ENCODE measurements at places on chromosomes 11 and 22. TPM values are rescaled to one million over a fixed set of nuclear protein-coding genes. Genes with fewer than 3 reads are reported as not detected.
A peak's percentile ranks its signal among the peaks of the same experiment; 100 is the strongest.

Gene ZNRF3
- total RNA-seq: 12.2 TPM

Gene PRPF19
- total RNA-seq: 59.3 TPM

Gene TYMP
- 22.6 TPM for total RNA-seq

Gene HSPA8
- 565 TPM for total RNA-seq

Gene TREH
- 2.8 TPM for total RNA-seq

Gene EHF
- 316 TPM for total RNA-seq

Gene CCDC134
- 18.8 TPM for total RNA-seq

Gene KDM4E
- not detected for total RNA-seq

Gene CSRP3
- total RNA-seq: not detected

DNA sequence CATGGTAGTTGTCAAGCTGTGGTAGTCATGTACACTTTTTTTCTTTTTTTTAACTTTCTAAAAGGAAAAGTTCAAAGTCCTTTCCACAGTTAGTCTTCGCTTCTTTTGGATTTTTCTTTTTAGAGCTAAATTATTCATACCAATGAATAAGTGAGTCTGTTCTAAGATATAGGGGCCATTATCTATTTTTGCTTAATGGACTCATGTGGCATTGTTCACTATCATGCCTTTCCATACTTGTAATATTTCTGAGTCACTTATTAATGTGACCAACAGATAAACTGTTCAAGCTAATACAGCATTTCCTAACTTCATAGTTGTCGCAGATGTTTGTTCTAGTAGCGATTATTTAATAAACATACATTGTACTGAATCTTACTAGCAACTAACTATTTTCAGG lies 8.0 kb upstream of the B3GNT6 start:
- no peak for DNase-seq

DNA sequence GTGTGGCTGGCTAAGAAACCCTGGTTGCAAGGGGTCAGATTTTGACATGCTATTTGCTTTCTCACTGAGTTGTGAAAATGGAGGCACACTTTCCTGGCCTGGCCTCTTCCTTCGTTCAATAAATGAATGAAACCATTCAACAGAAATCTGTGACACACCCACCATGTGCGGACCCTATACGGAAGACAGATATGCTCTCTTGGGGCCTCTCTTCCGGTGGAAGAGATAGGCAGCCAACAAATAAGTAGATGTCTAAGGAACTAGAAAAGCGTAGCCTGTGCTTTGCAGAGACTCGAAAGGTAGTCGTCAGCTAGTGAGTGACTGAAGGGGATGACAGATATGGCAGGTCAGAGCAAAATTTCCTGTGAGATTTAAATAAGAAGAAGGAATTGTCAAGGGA lies 5.3 kb downstream of the KCNQ1OT1 start:
- DNase-seq: no peak

GRCh38 chr11:12695221-12695794 lies 21.1 kb downstream of the TEAD1 start:
- DNase-seq: no peak

GRCh38 chr11:126312961-126313360 lies 9.1 kb downstream of the DCPS start:
- peak; percentile 52 for DNase-seq

DNA sequence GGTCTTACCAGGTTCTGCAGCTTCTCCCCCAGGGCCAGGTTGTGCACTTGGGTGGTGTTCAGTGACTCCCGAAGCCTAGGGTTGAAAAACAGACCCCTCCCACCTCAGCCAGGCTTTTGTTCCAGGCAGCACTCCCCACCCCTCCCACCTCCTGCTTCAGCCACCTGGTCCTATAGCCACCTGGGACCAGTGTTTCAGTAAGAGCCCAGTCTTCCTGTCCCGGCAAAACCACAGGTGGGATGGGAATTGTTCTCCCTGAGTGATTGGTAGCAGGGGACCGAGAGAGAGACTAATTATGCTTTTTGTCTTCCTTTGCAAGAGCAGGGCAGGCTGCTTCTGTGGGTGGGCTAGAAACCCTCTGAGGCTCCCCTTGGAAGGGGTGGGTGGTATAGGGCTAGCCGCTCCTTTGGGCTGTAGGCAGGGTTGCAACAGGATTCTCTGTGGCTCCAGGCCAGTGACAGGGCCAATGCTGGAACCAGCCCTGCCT lies 8.5 kb upstream of the NAALADL1 start:
- no peak for DNase-seq

- no peak for DNase-seq
Measured at GRCh38 chr11:27281276-27281675, 81.7 kb downstream of the CCDC34 start.

GRCh38 chr11:6413791-6414201 lies 5.1 kb downstream of the APBB1 start:
- no peak for DNase-seq

DNA sequence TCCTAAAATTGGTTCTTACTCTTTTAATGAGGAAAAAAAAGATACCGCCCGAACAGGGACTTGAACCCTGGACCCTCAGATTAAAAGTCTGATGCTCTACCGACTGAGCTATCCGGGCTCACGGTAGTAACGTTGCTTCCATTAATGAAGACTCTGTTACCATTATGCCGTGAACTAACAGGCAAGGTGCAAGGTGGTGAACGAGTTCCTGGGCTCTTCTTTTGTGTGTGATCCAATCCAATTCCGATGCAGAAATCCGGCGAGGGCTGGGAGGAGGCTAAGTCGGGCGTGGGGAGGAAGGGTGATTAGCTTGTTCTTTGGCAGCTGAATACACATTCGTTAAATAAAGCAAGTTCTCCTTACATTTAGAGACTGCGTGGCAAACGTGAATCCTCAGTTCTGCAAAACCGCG lies 49.0 kb downstream of the OR4D9 start:
- peak; percentile 87 for DNase-seq

GRCh38 chr11:22371160-22371559 lies 33.0 kb downstream of the SLC17A6 start:
- DNase-seq: no peak

- no peak for DNase-seq
Measured at GRCh38 chr11:12882670-12883069, 126.4 kb upstream of the RASSF10 start.

DNA sequence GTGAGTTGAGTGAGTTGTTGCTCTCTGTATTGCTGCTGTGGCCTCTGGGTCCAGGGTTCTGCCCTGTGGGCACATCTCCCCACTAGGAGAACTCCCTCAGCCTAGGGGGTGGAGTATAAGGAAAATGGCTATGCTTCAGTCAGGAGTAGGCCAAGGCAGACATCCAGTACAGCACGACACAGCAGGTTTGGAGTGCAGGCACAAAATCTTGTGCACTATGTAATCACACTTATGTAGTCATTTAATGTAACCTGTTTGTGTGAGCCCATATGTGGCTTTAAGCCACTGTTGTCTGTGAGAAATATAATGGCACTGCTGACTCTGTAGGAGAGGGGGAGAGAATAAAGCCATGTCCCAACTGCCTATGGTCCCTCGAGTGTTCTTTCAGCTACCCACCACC lies 90.1 kb downstream of the CCDC83 start:
- no peak for DNase-seq

GRCh38 chr22:21650823-21651520 lies 8.9 kb downstream of the SDF2L1 start:
- DNase-seq: no peak

DNA sequence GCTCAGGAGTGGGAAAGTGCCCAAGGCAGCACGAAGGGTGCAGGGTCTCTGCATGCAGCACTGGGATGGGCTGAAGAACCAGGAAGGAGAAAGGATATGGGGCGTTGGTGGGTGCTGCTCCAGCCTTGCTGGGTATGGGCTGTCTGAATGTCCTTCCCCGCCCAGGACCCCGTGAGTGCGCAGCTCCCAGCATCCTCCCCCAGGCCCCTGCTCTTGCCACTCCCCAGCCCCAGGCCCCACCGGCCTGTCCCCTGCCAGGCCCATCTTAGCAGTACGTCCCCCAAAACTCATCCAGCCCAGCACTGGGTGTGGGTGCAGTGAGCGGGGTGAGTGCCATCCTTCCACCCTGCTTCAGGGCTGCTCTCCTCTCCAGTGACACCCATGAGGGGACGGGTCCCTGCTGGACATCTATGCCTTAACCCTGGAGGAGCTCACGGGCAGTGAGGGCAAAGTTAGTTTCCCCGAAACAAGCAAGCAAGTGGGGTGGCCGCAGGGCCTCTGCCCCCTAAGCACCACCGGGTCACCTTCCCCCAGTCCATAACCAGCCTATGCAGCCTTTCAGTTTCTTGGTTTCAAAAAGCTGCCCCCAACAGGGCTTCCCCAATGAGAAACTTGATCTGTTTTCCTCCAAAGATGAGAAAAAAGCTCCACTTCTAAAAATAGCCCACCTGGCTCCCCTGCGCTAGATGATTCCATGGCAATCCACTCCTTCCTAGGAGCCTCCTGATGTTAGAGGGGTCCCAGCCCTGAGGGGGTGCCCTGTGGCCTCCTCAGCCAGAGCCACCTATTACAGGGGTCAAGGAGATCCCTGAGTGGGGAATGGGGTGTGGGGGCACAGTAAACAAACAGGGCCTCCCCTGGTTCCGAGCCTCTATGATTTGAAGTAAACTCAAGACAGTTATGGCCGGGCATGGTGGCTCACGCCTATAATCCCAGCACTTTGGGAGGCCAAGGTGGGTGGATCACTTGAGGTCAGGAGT lies 103.8 kb downstream of the MORC2 start:
- no peak for DNase-seq

GRCh38 chr11:96074551-96075310 lies 150.8 kb upstream of the MTMR2 start:
- DNase-seq: no peak

- no peak for DNase-seq
Measured at GRCh38 chr11:133382131-133382812, 150.0 kb downstream of the OPCML start.

- DNase-seq: no peak
Measured at GRCh38 chr11:44793350-44794090, 66.8 kb downstream of the TSPAN18 start.

- no peak for DNase-seq
Measured at GRCh38 chr11:1048375-1049070, 12.0 kb upstream of the MUC6 start.

DNA sequence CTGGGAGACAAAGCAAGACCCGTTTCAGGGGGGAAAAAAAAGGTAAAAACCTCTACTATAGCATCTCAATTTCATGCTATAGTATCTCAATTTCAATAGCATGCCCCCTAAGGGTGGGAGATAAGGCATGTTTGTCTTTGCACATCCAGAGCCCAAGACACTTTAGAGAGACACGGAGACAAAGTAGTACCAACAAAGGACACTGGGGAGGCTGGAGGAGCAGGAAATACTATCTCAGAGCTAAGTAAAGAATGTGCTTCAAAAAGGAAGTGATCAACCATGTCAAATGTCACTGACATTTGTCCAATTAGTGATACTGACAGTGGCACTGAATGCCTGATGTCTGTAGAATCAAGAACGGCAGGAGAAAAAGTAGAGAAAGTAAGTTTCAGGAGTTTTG lies 68.6 kb downstream of the RRAS2 start:
- DNase-seq: no peak

- no peak for DNase-seq
Measured at GRCh38 chr11:117960406-117960805, 25.8 kb upstream of the IL10RA start.

DNA sequence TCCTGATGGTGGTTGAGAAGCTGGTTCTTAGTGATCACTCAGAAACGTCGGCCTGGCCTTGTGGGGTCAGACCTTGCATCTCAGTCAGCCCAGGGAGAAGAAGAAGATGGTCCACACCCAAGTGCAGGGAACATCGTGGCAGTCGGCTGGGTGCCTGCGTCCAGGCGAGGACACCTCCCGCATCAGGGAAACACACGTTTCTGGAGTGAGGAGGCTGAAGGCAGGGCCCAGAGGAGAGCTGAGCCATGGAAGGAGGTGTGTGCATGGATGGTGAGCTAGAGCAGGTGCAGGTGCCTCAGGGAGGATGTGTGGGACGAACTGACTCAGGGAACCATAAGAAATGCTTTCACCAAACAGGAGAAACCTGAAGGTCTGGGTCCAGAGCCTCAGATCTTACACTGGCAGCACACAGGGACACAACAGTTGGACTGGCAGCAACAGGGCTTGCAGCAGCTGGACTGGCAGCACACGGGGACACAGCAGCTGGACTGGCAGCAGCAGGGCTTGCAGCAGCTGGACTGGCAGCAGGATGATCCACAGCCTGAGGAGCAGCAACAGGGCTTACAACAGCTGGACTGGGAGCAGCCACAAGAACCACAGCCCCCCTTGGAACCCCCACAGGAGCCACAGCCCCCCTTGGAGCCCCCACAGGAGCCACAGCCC lies 632 bp downstream of the KRTAP5-2 start:
- no peak for DNase-seq

DNA sequence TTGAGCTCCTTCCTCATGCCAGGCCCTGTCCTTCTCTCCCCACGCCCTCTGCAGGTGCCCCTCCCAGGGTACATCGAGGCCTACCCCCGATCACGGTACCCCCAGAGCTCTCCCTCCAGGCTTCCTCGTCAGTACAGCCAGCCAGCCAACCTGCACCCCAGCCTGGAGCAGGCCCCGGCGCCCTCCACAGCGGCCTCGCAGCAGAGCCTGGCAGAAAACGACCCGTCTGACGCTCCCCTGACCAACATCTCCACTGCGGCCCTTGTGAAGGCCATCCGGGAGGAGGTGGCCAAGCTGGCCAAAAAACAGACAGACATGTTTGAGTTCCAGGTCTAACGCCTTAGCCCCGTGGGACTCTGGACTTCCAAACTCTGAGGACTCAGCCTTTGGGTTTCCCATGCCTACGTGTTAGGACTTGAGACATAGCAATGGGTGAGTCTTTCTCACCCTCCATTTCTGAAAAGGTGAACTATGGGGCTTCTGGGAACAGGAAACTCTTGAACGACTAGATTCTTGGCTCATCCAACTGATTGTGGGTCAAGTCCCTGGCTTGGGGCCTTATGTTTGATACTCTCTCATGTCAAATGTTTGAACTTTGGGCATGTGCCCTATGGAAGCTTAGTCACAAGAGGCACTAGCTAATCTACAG lies 32.7 kb downstream of the C11orf91 start:
- no peak for DNase-seq

DNA sequence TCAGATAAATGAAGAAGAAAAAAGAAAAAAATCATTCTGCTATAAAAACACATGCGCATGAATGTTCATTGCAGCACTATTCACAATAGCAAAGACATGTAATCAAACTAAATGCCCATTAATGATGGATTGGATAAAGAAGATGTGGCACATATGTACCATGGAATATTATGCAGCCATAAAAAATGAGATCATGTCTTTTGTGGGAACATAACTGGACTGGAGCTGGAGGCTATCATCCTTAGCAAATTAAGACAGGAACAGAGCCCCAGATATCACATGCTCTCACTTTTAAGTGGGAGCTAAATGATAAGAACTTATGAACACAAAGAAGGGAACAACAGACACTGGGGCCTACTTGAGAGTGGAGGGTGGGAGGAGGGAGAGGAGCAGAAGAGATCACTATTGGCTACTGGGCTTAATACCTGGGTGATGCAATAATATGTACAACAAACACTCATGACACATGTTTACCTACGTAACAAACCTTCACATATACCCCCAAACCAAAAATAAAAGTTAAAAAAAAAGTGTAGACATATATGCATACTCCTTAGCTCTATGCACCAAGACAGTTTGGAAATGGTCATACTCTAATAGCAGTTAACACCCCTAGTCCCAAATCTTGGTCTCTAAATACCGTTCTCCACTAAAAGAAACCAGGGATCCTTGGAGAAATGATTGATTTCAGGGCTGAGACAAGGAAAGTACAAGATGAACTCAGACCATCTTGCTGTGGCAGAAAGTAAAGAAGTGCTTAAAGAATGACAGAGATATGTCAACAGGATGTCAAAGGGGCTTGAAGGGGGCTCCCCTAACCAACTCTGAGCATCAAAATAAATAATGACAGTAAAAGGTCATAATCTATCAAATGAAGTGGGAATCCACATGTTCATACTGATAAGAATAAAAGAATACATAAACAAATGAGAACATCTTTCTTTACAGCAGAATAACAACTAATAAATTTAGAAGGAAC lies 17.1 kb upstream of the DDX6 start:
- no peak for DNase-seq

- DNase-seq: no peak
Measured at GRCh38 chr11:103450241-103450640, 341.0 kb downstream of the DYNC2H1 start.
